Osteocyte (in vitro differentiated cells): ENCODE measurements at places on chromosomes 1 and 21.

GRCh38 chr1:25430967-25431881, 527 bp downstream of the MACO1 start:
- no peak for DNase-seq

- no peak for DNase-seq
These were observed 14.9 kb downstream of the NTPCR start for GRCh38 chr1:232965124-232965911.

DNA sequence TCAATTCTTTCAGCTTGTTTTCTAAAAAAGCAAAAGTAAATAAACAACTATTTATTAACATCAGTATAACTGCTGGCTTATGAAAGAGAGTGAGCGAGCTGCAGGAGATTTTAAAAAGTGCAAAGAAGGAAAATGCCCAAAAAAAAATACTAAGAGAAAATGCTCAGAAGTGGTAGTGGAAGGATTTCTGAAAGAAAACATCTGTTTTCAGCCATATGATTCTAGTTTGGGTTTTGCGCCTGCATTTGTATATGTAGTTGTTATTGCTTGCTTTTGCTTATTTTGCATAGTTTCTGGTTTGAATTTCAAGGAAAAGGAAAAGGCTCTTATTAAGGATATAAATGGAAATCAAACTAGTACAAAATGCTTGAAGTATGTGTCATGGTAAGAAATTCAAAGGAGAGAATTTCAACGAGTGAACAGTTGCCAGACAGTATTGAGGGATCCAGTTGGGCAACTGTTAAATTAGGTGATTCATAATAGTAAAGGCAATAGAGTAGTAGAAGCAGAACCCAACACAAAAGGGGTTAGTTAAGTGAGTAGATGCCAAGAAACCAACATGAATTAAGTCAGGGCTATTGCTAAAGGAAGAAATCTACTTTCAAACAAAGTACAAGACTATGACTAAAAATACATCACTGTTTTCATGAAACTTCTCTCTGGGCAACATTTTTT, 1.2 kb downstream of the GBP5 start:
- no peak for DNase-seq

- DNase-seq = no peak
These were observed 203.4 kb downstream of the HS2ST1 start for GRCh38 chr1:87117761-87118368.

DNA sequence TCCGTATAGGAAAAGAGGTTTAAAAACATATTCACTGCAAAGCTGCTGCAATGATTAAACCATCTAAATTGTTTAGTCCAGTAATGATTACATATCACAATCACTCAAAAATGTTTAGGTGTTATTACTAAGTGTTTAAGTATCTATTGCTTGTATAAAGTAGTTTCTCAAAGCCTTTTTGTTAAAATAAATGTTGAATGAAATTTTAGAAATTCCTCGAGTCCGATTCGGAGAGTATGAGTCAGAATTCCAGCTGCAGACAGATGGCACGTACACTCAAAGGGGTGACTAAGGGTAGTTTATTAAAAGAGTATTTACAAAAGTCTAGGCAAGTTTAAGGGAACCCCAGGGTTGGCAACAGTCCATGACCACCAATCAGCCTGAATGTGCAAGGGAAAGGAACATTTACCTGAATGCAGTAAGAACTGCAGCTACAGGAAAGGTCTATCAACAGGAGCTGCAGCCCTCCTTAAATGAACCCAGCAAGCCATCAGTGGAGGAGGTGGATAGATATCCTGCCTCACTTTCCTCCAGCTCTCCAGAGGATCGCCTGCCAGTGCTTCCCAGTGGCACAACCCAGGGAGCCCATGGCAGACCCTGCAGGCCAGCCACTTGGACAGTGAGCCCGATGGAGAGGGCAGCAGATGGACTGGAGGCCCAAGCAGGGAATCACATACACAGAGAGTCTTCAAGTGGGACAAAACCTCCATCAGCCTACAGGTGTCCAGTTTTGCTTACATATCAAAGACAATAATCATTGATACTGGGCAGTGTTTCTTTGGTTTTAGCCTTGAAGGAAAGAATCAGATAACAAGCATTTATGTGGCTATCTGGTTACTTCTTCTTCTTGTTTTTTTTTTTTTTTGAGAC, 92.1 kb upstream of the SLC44A3 start:
- DNase-seq = no peak

GRCh38 chr1:222665964-222666363, 46.3 kb downstream of the AIDA start:
- no peak for DNase-seq

GRCh38 chr1:61455400-61455799, 269.5 kb downstream of the TM2D1 start:
- no peak for DNase-seq

- no peak for DNase-seq
These were observed 156.1 kb downstream of the EDEM3 start for GRCh38 chr1:184598403-184599193.

DNA sequence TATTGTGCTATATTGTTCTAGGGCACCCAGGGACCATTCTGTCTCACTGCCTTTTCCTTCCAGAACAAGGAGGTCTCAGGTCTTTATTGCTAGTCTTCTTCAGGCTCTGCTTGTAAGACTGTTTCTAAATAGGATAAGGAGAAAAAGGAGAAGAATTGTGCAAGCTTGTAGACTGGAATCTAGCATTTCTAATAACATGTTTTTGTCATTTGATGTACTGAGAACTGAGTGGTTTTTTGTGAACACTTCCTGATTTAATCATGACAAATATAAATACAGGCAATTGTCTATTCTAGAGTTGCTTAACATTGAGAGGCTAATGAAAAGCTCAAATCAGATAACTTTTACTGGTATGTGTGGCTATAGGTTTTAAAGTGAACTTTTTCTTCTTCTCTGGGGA, 77.6 kb downstream of the CLIC4 start:
- DNase-seq = no peak

- DNase-seq = no peak
These were observed 10.3 kb downstream of the LMNA start for GRCh38 chr1:156124557-156125483.

- DNase-seq = no peak
These were observed 5.6 kb upstream of the TSPEAR start for GRCh38 chr21:44716984-44717383.

DNA sequence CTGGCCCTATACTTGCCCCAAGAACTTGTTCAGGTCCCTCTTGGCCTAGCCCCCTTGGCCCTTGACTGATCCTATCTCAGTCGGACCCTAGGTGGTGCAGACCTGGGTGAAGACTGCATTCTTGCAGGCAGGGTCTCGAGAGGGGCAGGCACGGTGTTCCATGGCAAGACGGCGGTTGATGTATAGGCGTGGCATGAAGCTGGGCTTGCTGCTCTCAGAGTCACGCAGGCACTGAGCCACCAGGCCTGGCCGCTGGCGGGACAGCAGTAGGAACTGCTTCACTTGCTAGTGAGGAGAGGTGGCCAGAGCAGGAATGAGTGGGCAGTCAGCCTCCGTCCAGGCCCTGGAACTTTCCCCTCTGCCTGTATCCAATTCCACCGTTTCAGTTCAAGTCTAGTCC, 3.8 kb downstream of the HECTD3 start:
- peak; percentile 75 for DNase-seq

DNA sequence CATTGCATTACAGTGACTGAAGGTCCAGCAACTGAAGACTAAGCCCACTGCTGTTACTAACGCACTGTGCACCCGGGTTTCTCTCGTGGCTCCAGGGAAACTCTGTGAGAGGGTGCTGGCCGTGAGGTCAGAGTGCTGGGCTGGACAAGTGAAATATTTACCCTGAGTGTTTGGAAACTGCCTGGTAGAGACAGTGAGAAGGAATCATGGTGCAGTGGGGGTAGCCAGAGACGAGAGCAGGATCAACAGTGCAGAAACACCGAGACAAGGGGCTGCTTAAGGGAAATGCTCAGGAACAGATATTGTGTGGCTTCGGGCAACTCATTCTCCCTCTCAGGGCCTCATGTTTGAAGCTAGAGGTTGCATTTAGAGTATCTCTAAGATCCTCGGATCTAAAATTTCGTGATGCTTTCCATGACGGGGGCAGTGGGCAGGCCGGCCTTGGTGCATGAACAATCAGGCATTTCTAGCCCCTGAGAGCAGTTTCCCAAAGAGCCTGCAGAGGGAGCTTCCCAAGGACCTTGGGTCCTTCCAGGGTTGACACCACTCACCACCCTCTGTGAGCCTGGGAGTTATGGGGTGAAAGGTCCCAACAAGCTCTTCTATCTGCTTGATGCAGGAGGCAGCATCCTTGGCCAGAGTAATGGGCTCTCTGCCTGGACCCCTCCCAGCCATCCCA, 9.7 kb downstream of the CD2 start:
- DNase-seq = peak; percentile 44

DNA sequence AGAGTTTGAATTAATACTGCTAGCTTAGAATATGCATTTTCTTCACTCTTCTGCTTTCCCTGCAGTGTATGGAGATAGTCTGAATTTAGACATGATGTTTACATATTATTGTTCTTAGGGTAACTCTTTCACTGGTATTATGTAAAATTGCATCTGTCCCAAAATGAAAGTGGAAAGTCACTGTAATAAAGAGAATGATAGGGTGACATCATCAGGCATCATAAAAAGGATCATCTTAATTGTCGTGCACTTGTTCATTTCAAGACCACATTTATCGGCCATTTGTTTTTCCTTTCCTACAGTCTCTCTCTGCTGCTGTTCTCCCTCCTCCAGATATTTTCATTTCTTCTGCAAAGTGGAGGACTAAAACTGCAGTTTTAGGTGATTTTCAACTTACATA, 61.9 kb upstream of the ZNF281 start:
- DNase-seq = no peak
